WTC11 (cell line): ENCODE measurements at places on chromosomes 2 and 18. TPM values are rescaled to one million over a fixed set of nuclear protein-coding genes. Genes with fewer than 3 reads are reported as not detected.

MROH2A gene
- 0.16 TPM in 1 of 3 replicates, not detected in the others for total RNA-seq

DSC3 gene
- 2.1 to 2.8 TPM (median 2.6 TPM) in 3 replicates for total RNA-seq

SPP2 gene
- total RNA-seq = not detected in 3 replicates

GPR35 gene
- 0.22 to 0.60 TPM (median 0.46 TPM) in 3 replicates for total RNA-seq

SP9 gene
- total RNA-seq = 0.07 to 0.21 TPM in 2 of 3 replicates, not detected in the other

CYS1 gene
- 0.85 to 1.2 TPM (median 1.1 TPM) in 3 replicates for total RNA-seq

- no peak overlapping the region for H3K4me3 ChIP-seq
- DNase-seq = no peak
- H3K27me3 ChIP-seq = no peaks in the 10 kb centered on the region
- H3K4me1 ChIP-seq = peaks cover 18% of the 10 kb centered on the region
- H3K36me3 ChIP-seq = no peaks in the 10 kb centered on the region
These were observed 85.4 kb downstream of the MBD5 start for GRCh38 chr2:148106331-148106730.

- H3K4me3 ChIP-seq = no peak overlapping the region
- H3K36me3 ChIP-seq = no peaks in the 10 kb centered on the region
- peaks cover 7% of the 10 kb centered on the region for H3K4me1 ChIP-seq
- DNase-seq = no peak
These were observed 94.8 kb upstream of the ARL5A start for GRCh38 chr2:151922845-151923666.

GRCh38 chr2:44766220-44766619, 175.3 kb upstream of the SIX3 start:
- no peak overlapping the region for H3K4me3 ChIP-seq
- no peaks in the 10 kb centered on the region for H3K36me3 ChIP-seq
- H3K4me1 ChIP-seq = peaks cover 37% of the 10 kb centered on the region
- H3K27me3 ChIP-seq = peaks cover 24% of the 10 kb centered on the region

GRCh38 chr2:152559008-152559407, 158.3 kb downstream of the PRPF40A start:
- no peak overlapping the region for H3K4me3 ChIP-seq
- DNase-seq = no peak
- no peaks in the 10 kb centered on the region for H3K27me3 ChIP-seq
- H3K36me3 ChIP-seq = peaks cover 13% of the 10 kb centered on the region

GRCh38 chr2:23418056-23418455, 33.1 kb downstream of the KLHL29 start:
- H3K36me3 ChIP-seq = no peaks in the 10 kb centered on the region
- H3K27me3 ChIP-seq = no peaks in the 10 kb centered on the region
- no peak overlapping the region for H3K27ac ChIP-seq
- peaks cover 8% of the 10 kb centered on the region; the same call in 1 of the 2 replicates for H3K4me1 ChIP-seq

DNA sequence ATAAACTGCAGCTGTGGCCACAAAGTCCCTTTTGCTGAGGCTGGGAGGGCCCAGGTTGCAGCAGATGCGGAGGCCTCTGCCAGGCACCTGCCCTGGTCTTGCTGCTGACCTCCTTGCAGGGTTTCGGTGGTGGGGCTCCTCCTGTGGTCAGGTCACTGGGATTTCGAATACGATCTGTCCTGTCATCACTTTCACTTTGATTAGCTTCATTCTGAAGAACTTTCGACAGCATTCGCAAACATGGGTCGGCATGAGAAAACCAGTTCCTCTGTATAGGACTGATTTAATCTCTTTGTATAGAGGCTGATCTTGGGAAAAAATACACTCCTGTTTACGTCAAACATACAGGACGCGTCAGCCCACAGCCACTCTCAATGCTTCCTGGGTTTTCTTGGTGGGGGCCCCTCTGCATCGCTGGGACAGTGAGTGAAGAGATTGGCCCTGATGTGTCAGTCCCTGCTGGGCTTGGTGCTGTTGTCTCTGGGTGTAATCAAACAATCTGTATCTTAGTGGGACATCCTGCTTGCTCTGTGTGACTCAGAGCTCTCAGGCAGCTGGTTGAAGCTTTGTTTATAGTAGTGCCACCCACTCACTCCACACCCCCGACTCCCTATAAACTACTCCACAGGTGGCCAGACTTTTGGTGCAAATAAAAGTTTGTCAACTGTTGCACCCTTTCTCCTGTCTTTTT, 209.4 kb upstream of the CXCR4 start:
- H3K36me3 ChIP-seq = no peaks in the 10 kb centered on the region; the same call in 1 of the 2 replicates
- H3K27ac ChIP-seq = no peak overlapping the region
- H3K27me3 ChIP-seq = no peaks in the 10 kb centered on the region
- H3K4me1 ChIP-seq = peaks cover 51% of the 10 kb centered on the region
- no peak overlapping the region for H3K4me3 ChIP-seq

DNA sequence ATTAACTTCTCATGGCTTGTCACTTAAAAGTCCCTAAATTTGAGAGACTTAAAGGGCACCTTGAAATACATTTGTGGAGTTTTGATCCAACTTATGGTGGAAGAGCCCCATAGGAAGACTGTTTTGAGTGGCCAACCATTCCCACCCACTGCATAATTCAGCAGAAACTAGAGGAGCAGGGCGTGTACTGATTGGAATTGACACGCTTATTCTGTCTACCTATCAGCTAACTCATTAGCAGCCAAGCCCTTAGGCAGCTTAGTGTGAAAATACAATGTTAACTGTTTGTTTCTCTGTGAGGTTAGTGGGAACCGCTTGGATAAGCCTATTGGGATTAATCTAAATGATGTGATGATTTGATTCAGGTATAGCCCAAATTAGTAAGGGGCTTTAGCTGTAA, 6.4 kb downstream of the LGALSL start:
- no peak overlapping the region for H3K4me3 ChIP-seq
- H3K27me3 ChIP-seq = no peaks in the 10 kb centered on the region
- H3K36me3 ChIP-seq = peaks cover 19% of the 10 kb centered on the region
- H3K4me1 ChIP-seq = peaks cover 17% of the 10 kb centered on the region

DNA sequence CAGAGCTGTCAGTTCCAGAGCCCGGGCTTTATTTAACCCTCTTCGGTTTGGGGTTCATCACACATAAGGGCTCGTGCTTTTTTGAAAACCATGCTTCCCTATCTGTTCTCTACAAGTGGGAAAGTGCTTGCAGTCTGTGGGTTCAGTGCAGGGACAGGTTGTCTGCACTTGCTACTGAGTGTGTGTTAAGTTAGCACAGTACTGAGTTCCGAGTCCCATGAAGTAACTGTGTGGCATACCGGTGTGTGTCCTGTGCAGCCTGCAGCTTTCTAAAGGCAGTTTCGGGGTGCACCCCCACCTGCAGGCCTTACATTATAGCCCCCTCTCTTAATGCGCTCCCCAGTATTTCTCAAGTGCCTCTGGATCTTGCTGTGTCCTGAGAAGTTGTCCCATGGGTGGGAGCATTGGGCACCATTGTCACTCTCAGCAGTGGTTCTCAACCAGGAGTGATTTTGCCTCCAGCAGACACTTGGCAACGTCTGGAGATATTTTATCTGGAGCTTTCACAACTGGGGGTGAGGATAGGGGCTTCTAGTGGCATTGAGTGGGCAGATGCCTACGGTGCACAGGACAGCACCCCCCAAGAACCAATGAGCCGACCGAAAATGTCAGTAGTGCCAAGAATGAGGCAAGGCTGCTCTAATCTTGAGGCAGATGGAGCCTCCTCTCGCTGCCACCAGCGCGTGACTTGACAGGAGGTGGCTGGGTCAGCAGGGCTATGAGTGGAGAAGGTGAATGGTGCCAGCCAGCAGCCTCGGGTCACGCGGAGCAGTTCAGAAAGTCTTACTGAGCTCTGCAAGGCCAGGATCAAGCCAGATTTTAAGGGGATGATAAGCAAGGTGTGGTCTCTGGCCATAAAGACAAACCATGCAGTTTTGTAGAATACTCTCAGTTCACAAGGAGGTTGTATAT, 152.2 kb downstream of the SMAD7 start:
- no peaks in the 10 kb centered on the region for H3K4me1 ChIP-seq
- peak; percentile 6 for DNase-seq

DNA sequence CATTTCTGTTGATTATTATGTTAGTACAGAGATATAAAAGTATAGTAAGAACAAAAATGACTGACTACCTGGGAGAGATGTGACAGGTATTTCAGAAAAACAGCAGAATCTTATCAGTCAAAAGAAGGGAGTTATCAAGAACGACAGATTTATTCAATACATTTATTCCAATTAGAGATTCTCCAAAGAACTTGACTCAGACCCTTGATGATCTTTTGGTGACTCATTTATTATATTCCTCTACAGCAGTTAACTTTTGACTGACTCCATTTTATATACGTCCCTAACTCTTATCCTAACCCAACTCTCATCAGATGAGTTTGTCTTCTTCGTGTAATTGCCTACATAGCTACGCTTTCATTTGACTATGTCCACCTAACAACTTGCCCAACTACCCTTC, 91.1 kb downstream of the C2orf74 start:
- DNase-seq = no peak
- peaks cover 29% of the 10 kb centered on the region for H3K36me3 ChIP-seq
- H3K4me1 ChIP-seq = no peaks in the 10 kb centered on the region
- H3K27me3 ChIP-seq = no peaks in the 10 kb centered on the region
- H3K4me3 ChIP-seq = no peak overlapping the region

GRCh38 chr2:134917888-134918525, 615 bp upstream of the CCNT2 start:
- no peaks in the 10 kb centered on the region for H3K27me3 ChIP-seq
- peak overlapping the region; percentile 99 for H3K4me3 ChIP-seq
- peak overlapping the region; percentile 100 for H3K27ac ChIP-seq
- H3K4me1 ChIP-seq = peaks cover 29% of the 10 kb centered on the region

DNA sequence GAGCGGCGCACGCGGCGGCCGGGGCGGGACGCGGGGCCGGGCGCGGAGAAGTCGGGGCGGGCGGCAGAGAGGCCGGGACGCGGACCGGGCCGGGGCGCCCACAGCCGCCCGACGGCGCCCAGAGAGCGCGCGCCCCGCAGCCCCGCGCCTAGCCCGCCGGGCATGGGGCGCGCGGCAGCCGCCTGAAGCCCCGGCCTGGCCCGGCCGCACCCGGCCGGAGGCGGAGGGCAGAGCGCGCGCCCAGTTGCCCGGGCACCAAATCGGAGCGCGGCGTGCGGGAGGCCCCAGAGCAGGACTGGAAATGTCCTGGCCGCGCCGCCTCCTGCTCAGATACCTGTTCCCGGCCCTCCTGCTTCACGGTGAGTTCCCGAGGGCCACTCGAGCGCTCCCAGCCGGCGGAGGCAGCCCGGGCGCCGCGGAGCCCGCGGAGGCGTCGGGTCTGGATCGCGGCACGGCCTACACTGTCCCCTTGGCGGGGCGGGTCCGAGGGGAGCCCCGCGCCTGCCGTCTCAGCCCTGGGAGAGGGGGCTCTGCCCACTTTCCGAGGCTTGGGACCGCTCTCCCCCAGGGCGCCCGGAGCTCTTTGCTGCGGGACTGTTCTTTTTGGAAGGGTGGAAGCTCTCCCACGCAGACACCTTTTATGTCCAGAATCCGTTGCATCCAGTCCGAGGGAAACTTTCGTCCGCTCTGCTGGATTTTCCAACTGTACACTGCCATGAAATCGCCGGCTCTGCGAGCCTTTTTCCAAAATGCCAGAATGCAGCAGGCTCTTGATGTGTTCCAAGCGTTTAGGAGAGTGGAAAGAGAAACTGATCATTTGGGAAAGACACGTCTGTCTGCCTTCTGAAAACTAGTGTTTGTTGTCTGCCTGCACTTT, 484 bp downstream of the APCDD1 start:
- no peak overlapping the region for H3K27ac ChIP-seq
- DNase-seq = peak; percentile 54
- no peaks in the 10 kb centered on the region for H3K36me3 ChIP-seq
- peak overlapping the region; percentile 74 for H3K4me3 ChIP-seq

GRCh38 chr2:101816598-101816997, 119.1 kb downstream of the MAP4K4 start:
- no peak overlapping the region for H3K4me3 ChIP-seq
- H3K4me1 ChIP-seq = peaks cover 69% of the 10 kb centered on the region
